ENCODE measurements at places on chromosomes 4 and X.

GRCh38 chr4:115287426-115287825, 174.0 kb upstream of the NDST4 start:
- DNase-seq: no peak

DNA sequence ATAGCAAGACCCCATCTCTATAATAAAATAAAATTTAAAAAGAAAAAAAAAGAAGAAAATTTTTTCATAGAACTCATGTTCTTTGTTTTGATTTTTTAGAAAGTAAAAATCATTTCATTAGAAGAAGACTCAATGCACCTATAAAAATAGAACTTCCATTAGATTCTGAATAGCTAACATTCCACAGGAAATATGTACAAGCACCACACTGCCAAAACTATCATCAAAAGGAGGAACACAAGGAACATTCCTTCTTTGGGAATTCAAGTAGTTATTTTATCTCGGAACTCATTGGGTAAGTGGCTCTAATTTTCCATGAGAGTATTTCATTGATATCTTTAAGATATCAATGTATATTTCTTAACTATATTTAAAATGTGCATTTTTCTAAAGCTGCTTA, 157.6 kb downstream of the CAMK2D start:
- DNase-seq: peak; percentile 72

GRCh38 chrX:19772096-19772821, 115.1 kb downstream of the SH3KBP1 start:
- peak; percentile 15 for DNase-seq

- DNase-seq: no peak
Measured at GRCh38 chr4:2688697-2689096, 67.4 kb downstream of the TNIP2 start.

DNA sequence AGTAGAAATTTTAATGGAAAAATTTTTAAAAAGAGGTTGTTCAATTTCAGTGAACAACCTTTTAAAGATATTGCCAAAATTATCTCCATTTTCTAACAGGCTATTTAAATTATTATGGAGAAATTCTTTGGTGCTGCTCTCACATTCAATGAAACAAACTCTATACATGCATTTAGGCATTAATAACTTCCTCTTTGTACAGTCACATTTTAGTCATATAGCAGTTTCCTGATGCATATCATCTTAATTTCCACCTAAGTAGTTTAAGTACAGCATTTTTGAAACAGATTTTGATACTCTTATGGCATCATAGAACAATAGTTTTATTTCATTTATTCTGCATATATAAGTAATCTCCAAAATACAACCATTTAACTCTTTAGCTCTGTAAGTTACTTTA, 500.1 kb downstream of the STPG2 start:
- DNase-seq: no peak

DNA sequence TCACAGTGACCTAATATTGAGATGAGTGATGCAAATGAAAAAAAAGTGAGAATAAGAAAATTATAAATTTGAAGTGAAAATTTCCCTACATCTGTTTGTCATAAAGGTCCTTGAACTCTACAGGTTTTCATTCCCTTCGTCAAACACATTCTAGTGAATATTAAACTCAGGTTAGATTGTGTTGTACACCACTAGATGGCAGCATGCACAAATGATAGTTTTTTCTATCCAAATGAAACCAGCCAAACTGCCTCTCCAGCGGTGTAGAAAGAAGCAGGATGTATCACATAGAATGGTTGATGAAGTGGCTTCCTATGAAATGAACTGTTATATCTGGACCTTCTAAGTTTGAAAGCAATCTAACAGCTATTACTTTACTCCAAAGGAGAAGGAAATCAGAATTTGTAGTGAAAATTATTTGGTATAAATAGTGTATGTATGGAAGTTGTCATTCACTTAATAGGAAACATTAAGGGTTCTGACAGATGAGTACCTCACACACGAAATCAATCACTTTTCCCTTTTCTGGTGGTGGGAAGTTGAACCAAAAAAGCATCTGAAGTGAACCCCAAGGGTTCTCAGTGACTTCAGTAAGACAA, 382.7 kb downstream of the UNC5C start:
- peak; percentile 78 for DNase-seq

DNA sequence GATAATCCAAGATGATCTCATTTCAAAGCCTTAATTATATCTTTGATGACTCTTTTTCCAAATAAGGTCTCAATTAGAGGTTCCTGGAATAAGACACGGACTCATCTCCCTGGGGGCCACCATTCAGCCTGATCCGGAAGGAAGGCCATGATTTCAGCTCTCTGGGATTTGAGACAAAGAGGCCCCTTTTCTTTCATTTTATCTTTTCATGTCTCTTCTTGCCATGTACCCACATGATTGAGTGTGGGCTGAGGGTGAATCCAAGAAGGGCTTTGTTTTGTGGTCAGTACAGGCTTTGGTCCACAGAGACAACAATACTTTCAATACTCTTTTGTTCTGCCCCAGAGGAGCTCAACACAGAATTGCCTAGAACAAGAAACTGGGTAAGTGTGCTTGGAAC, 261.2 kb downstream of the TRIML1 start:
- peak; percentile 74 for DNase-seq

DNA sequence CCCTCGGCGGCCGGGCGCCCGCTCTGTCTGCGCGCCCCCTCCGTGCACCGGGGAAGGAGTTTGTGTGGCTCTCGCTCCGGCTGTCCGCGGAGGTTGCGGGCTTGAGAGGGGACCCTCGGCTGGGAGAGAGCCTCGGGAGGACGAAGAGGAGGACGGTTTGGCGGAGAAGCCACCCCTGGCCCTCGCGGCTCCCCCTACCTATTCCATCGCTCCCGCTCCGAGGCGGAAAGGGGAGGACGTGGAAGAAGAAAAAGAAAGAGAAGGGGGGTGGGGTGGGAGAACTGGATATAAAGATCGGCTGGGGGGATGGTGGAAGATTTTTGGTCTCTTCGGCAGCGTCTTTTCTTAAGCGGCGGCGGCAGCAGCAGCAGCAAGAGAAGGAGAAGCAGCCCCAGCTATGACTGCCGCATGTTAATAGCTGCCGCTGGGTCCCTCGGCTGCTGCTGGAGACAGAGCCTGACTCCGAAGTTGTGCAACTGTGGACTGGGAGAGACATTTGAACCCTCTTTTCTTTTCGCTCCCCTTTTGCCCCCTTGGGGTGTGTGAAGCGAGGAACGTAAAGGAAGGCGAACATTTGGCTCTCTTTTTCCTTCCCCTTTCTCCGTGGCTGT, 895 bp downstream of the ADGRL3 start:
- no peak for DNase-seq

- peak; percentile 55 for DNase-seq
Measured at GRCh38 chr4:127889903-127890302, 9.2 kb downstream of the PLK4 start.

DNA sequence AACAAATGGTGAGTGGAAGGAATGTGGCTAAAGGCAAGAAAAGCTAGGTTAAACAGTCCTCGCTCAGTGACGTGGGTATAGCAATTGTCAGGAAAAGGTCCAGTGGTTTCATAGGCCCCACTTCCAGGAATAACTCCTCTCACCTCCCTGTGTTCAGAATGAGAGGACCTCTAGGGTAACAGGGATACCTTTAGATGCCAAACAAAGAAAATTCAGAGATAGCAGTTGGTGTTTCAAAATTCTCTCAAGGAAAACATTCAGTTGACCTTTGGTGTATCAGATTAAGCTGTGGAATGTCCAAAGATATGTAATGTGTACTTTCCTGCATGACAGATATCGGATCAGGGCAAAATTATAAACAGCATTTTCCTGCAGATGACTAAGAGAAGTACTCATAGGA, 155.9 kb downstream of the ARHGAP6 start:
- peak; percentile 11 for DNase-seq

DNA sequence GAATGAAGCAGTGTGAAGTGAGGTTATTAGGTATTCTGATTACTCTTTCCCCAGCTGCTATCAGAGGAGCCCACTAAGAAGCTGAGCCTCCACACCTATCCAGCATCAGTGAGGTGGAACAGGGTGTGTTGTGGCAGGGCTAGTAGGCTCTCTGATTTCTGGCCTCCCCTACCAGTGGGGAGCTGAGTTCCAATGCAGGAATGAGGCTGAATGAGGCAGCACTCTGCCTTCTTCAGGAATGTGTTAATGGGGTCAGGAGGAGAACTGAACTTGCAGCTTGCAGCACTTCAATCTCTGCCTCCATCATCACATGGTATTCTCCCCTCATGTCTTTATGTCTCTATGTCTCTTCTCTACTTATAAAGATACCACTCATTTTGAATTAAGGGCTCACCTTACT, 26.9 kb downstream of the SOX3 start:
- DNase-seq: no peak

DNA sequence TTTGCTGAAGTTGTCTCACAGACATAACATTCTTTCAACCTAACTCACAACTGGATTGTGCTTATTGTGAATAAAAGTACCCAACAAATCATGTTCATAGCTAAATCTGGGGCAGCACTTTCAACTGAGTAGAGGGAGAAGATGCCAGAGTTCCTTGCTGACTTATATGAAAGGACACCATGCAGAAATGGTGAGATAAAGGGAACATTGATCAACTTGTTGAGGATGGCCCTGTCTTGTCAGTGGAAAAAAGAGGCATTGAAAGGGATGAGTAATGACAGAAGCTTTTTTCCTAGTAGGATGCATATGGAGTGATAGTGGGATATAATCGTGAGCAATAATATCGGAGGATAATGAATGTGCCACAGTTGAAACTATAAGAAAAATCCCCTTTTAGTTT, 221.7 kb downstream of the ARHGAP24 start:
- DNase-seq: peak; percentile 20

DNA sequence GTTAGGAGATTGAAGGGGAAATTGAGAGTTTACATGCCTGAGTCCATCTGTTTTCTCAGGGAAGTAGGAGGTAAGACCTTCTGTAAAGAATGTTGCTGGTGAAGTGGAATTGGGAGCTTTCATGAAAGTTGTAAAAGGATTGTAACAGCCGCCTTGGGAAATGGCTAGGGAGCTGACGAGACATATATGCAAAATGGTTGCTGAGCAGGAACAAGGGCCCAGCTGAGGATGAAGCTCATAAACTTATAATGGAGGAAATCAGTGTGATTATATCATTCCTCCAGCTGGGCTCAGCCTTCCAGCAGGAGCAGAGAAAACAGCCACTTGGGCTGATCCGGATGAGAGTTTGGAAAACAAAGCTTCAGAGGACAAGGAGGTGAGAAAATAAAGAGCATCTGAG, 208.7 kb downstream of the MAPK10 start:
- DNase-seq: no peak

DNA sequence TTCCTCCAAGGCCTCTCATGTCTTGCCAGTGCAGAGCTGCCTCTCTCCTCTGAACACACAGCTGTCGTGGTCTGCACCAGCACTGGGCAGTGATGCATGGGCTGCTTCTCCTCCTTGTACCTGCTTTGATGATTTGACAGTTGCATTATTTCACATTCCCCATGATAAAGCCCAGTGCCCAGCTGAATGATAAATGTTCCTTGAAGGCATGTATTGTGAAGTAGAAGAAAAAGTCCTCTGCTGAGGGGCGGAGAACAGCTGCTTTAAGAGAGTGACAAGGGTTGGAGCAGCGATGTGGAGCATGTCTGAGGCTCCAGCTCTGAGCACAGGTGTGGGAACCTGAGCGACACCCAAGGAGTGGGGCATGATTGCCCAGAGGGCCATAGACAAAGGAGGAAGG, 21.1 kb upstream of the TRIM2 start:
- DNase-seq: no peak

GRCh38 chr4:122668241-122668640, 47.4 kb upstream of the IL21 start:
- DNase-seq: peak; percentile 90

GRCh38 chr4:112423591-112423990, 92.4 kb downstream of the NEUROG2 start:
- DNase-seq: peak; percentile 17

- DNase-seq: no peak
Measured at GRCh38 chr4:4992833-4993232, 26.4 kb downstream of the CYTL1 start.

- no peak for DNase-seq
Measured at GRCh38 chr4:173852775-173853174, 322.7 kb upstream of the HAND2 start.

- no peak for DNase-seq
Measured at GRCh38 chr4:38202242-38202641, 242.0 kb downstream of the PTTG2 start.

DNA sequence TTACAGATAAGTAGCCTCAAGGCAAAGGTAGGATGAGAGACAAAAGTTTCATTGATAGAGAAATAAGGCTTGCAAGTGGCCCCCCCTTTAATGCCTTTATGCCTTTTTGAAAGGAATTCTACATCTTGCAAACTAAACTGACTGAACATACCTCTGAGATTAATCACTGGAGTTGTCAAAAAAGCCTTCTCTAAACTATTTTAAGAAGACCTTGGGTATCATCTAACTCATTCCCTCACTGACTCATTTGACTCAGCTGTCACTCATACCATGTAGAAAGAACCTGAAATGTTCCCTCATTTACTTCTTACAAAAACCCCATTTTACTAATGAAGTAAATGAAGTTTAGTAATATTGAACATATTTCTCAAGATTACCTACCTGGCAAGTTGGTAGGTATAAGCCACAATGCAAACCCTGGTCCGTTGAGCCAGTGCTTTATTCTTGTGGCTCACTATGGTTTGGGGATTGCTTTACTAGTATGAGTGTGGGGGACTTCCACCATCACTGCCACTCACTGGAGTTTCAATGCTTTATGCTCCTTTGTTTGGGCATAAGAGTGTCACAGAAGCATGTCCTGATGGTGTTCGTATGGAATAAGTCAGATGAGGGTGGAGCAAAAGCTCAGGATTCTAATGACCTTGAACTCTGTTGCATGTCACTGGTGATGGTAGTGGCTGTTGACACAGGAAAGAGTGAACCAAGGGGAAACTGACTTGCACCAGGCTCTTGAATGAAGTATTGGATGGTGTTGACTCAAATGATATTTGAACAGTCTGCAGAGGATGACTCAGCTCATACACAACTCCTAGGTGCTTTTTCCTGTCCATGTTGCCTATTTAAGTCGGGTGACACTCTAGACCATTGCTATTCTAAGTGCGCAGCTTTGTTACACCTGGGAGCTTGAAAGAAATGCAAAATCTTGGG, 305.5 kb upstream of the EMCN start:
- DNase-seq: peak; percentile 50

- peak; percentile 4 for DNase-seq
Measured at GRCh38 chr4:134668237-134668636, 466.6 kb upstream of the PABPC4L start.

DNA sequence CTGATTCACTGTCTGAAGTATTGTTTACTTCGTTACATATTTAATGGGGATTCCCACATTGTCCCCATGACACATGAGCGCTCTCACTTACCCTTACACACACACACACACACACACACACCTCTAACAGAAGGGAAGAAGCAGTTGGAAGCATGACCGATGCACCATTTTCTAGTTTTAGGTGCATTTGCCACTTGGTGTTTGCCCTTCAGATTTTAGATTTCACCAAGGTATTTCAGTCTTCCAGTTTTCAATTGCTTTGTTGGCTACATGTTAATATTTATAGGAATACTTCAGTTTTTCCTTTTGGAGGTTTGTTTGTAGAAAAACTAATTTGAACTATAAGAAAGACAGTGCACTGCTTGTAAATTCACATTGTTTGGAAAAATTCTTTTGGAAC, 3.1 kb downstream of the POU4F2 start:
- DNase-seq: no peak
